ENCODE measurements at places on chromosomes 1 and 21.

DNA sequence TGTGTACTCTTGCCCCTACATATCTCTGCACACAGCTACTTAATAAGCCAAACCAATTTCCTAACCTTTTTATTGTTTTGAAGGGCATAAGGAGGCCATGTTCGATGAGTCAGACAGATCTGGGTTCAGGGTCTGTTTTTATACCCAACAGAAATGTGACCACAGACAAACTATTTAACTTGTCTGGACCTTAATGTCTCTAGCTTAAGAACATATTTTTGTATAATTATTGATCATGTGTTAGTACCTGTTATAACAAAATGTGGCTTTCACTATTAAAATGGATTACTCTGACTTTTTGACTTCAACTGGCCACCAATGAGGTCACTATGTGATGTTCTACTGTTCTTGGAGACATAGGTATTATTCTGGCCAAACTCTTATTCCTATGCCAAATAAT, 507.8 kb upstream of the USP24 start:
- DNase-seq = no peak

DNA sequence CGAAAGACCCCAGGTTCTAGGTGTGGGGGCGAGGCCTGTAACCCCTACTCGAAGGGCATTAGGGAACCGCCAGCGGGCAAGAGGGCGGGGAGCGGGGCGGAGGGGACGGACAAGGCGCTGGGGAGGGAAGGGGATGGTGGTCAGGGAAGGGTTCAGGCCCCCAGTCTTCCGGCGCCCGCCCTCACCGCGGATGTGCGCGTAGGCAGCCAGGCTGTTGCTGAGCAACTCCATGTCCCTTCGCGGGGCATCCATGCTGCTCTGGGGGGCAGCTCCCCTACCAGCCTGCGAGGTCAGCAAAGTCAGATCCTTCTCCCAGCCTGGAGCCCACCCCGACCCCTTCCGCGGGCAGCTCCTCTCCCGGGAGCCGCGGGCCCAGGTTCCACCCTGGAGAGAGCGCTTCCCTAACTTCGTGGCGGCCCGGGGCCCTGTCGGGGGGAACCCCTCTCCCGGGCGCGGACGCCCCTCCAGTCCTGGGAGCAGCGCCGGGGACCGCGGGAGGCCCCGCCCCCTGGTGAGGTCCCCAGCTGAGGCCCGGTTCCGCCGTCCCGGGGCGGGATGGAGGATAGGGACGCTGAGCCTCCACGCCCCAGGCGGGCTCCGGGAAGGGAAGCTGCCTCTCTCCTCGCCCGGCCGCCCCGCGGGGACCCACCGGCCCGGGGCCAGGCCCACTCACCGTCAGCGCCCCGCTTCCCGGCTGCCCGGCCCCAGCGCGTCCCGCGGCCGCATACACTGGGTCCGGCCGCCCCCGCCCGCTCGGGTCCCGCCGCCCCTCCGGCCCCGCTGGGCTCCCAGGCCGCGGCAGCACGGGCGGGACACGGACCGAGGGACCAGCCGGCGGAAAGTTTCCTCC, 434 bp downstream of the EVA1B start:
- no peak for DNase-seq

GRCh38 chr1:5779608-5780323, 212.5 kb downstream of the NPHP4 start:
- no peak for DNase-seq

DNA sequence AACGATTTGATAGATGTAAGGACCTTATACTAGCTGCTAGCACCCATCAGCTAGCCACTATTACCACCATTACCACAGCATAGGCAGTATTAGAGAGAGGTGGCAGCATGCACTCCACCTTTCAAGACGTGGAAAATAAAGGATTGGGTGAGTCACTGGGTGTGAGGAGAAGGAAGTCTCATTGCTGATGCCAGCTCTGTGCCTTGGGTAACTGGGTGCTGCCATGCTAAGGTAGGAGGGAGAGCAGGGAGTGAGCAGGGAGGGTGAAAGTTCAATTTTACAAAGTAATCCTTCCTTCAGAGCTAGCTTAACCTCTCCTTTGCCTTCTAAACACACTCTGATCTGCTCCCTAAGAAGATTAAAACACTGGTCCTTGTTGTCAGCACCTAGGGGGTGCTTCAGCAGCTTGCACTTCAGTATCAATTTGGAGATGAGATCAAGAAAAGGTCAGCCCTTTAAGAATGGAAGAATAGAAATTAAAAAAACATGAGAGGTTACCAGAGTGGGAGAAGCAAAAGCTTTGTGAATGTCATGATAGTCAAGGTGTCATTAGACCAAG, 1.8 kb upstream of the LIN9 start:
- DNase-seq = no peak

GRCh38 chr1:243946946-243947345, 96.9 kb upstream of the AKT3 start:
- no peak for DNase-seq

DNA sequence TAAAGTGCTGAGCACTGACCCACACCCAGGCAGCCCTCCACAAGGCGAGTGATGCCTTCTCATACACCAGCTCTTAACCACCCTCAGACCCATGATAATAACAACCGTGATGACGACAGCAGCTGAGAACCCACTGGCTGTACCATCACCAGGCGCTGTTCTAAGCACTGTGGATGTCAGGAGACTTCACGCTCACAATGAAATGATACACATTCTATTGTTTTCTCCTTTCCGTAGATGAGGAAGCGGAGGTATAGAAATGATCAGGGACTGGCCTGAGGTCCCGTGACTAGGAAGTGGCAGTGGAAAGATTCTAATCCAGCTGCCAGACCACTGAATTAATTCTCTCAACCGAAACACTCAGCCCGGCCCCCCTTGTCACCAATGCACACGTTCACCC, 32.6 kb downstream of the SDC3 start:
- DNase-seq = no peak

GRCh38 chr21:18023157-18023556, 204.0 kb upstream of the C21orf91 start:
- no peak for DNase-seq

GRCh38 chr1:89949991-89950624, 44.8 kb upstream of the ZNF326 start:
- DNase-seq = no peak

DNA sequence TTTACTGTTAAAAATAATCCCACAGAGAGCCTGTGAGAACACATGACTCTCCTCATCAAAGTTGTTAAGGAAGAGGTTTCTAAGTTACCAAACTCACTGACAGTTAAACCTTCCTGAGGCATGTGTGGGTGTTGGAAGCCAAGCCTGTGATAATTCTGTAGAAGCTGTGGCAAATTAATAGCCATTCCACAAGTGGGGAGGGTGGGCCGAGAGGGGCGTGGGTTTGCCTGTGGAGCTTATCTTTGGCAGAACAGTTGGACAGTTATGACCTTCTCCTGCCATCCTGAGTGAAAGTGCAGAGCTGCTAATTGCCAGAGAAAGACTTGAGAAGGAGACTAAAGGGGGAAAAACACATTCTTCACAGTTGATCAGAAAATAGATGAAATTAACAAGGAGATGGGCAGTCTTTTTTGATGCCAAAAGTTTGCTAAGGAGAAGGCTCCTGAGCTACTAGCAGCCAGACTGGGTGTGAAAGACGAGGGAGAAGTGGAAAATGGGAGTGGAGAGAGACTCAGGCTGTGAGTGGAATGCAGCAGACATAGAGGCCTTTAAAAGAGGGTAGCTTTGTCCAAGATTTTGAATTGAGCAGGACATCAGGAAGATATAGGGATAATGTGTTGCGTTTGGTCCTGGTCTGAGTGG, 1.6 kb upstream of the PLA2G2C start:
- DNase-seq = no peak

DNA sequence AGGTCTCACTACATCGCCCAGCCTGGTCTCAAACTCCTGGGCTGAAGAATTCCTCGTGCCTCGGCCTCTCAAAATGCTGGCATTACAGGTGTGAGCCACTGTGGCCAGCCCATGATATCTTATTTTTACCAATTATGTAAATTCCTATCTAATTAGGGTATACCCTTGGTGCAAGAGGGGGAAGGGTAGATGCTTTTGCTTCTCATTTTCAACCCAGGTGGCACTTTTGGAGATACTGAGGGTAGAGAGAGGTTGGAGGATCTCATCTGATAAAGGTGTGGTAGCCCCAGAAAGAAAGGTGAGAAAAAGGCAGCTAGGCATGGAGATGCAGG, 17.4 kb downstream of the ENSA start:
- no peak for DNase-seq

- DNase-seq = no peak
These were observed 28.0 kb downstream of the GRIK3 start for GRCh38 chr1:37006132-37006868.

- DNase-seq = no peak
These were observed 29.1 kb upstream of the TADA1 start for GRCh38 chr1:166905136-166905535.

DNA sequence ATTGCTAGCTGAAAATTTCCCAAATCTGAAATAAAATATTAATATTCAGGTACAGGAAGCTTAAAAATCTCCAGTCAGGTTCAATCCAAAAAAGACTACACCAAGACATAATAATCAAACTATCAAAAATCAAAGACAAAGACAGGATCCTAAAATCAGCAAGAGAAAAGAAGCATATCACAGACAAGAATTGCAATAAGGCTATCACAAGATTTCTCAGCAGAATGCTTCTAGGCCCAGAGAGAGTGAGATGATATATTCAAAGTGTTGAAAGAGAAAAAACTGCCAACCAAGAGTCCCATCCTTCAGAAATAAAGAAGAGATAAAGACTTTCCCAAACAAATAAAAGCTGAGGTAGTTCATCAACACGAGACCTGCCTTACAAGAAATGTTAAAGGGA, 5.0 kb upstream of the SELP start:
- no peak for DNase-seq

- no peak for DNase-seq
These were observed 138.7 kb downstream of the MIS18A start for GRCh38 chr21:32140151-32140550.

DNA sequence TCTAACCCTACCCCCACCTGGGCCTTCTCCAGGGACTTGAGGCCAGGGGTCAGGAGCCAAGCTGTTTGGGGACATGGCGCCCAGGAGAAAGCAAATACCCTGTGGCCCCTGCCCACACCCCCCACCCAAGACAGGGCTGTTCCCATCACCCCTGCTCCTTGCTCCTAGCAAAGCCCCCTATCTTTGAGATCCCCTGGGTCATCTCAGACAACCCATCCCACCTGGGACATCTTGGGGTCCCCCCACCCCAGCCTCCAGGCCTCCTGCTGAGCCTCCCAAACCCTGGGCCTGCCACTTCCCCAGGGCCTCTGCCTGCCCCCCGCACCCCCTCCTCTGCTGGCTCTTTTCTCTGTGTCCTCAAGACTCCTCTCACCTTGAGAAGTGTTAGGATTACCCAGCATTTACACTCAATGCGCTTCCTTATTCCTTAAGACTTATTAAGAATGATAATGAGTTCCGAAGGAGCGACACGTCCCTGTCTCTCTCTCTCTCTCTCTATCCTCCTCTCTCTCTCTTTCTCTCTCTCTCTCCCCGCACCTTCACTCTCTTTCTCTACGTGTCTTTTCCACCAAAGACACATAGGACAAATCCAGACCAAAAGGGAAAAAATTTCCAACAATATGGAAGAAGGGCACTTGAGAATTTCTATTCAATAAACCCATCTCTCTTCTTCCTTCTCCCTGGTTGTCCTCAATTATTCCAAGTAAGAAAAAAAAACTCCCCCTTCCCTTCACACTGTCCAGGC, 7.2 kb downstream of the CASZ1 start:
- no peak for DNase-seq

DNA sequence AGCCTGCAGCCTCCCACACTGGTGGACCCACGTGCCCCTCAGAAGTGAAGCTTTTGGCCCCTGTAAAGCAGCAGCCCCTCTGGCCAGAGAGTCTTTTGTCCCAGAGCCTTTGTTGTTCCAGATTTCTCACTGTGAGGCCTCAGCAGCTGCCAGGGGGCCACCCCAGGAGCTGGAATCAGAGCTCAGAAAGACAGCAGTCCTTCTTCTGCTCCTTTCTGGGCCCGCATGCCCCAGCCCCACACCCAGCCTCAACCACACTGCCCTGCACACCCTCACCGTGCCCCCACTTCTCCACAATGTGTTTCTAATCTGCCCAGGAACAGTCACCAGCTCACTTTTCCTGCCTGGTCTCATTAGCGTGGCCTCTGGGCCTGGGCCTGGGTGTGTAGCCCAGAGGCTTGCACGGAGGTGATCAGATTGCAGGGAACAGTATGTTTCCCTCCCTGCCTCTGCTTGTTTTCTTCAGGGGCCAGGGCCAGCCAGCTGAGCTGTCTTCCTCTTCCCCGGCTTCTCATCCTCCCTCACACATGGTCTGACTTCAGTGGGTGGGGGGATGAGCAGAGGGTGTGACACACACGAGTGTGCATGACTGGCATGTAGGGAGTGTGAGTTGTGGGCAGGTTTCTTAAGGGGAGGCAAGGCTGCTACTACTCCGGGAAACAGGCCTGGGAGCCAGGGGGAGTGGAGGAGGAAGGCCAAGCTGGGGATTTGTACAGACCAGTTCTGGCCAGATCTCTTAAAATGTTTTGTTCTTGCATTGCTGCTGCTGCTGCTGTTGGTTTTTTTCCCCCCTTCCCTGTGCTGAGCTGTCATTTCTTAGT, 82.5 kb upstream of the ZNF648 start:
- DNase-seq = no peak

DNA sequence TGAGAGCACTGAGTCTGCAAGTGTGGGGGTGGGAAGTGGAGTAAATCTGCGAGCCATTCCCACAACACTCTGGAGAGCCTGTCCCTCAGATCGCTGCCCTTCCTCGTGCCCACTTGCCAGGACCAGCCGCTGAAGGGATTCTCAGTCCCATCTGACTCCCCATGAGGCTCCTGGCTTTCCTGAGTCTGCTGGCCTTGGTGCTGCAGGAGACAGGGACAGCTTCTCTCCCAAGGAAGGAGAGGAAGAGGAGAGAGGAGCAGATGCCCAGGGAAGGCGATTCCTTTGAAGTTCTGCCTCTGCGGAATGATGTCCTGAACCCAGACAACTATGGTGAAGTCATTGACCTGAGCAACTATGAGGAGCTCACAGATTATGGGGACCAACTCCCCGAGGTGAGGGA, 1.9 kb downstream of the OPTC start:
- DNase-seq = no peak

DNA sequence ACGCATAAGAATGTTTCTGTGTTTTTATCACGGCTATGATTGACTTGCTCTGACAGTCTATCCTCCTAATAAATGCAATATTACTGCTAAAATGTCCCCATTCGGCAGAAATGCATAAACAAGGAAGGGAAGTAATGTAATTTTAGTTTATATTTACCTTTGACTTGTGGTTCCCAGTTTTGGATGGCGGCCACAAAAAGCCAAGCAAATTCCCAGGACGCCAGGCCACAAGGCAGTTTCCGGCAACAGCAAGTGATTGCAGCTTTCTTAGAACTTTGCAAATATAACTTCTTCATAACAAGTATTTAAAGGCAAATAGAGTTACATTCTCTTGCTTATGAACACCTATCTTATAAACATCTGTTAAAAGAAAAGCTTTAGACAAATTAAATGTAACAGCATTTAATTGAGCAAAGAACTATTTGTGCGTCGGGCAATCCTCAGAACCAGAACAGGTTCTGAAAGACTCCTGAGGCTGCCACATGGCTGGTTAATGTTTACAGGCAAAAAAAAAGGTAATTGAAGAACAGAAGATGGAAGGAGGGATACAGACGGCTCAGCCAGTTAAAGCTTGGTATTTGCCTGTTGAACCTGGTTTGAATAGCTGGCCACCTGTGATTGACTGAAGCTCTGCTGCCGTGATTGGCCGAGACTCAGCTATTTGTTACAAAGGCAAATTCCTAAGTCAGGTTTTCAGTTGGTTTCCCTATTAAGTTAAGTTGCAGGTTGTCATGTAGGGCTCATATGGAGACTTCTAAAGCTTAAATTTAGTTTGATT, 80.8 kb downstream of the C21orf91 start:
- no peak for DNase-seq

GRCh38 chr1:53362851-53363642, 35.2 kb upstream of the LRP8 start:
- DNase-seq = no peak
